Activated CD8-positive, alpha-beta memory T cell treated with anti-CD3 and anti-CD28 coated beads, Interleukin-2, amount 10 ng/mL, durations not matched to agents 7 days and 5 days (primary cell): ENCODE measurements at places on chromosomes 11 and 22.
A peak's percentile ranks its signal among the peaks of the same experiment; 100 is the strongest.

DNA sequence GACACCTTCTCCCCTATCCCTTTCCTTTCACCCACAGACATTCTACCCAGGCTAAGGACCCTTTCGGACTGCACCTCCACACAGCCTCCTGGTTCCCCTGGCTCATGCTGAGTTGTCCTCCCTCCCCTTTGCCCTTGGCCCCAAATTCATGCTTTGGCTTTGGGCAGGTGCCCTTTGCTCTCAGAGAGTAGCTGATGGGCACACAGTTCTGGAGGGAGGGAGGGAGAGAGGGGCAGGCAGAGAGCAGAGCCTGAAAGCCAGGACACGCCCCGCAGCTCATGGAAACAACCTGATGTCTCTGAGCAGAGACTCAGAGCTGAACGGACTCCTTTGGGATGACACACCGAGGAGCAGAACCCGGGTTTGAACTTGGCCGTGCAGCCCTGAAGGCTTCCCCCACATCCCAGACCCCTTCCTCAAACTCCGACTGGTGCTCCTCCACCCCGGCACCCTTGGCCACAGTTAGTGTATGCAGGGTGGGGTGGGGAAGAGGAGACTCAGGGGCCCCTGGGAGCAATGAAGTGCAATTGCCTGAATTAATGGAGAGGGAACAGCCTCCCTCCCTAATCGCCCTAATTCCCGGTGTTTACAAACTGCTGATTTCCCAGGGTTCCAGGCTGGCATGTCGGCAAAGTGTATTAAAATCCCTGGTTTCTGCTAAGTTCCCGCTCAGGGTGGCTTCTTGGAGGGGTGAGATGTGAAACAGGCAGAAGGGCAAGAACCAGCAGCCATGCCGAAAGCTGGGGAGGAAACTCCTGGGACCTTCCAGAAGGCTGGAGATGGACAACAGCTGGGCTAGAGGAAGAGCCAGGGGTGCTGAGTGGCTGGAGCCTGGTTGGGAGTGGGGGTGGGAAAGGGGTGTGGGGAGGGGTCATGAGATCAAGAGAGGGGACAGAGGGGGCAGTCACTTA is 71.2 kb upstream of the SHISAL1 start:
- DNase-seq, result no peak

GRCh38 chr22:49752598-49753091 is 75.0 kb downstream of the BRD1 start:
- peak; percentile 36 for DNase-seq

GRCh38 chr11:134754521-134755198 is 342.6 kb upstream of the B3GAT1 start:
- DNase-seq, result no peak

DNA sequence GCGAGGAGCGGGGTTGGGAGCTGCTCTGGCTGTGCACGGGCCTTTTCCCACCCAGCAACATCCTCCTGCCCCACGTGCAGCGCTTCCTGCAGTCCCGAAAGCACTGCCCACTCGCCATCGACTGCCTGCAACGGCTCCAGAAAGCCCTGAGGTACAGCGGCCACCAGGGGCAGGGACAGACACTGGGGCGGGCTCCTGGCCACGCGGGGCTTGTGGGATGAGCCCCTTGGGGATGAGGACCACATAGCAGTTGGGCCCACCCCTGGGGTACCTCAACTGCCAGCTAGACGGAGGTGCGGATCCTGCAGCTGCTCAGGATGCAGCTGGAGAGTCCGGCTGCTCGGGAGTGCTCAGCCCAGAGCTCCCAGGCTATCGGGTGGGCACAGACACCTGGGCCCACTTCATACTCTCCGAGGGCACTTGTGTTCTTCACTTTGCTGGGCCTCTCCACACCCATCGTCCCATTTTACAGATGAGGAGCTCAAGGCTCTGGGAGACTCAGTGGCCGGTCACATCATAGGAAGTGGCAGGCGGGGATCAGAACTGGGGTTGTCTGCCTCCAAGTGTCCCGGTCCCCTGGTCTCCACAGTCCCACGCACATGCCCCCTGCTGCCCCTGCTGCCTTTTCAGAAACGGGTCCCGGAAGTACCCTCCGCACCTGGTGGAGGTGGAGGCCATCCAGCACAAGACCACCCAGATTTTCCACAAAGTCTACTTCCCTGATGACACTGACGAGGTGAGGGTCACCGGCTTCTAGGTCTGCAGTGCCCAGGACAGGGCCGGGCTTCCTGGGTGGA is 77.6 kb downstream of the MYO7A start:
- DNase-seq, result no peak

- DNase-seq, result peak; percentile 12
Observed at GRCh38 chr22:48490500-48491411, 1336.9 kb downstream of the BRD1 start.

- peak; percentile 49 for DNase-seq
Observed at GRCh38 chr11:113730887-113731726, 25.0 kb upstream of the TMPRSS5 start.

- DNase-seq, result no peak
Observed at GRCh38 chr22:20424932-20425565, 12.6 kb downstream of the SCARF2 start.

GRCh38 chr11:76910620-76911414 is 50.1 kb downstream of the ACER3 start:
- no peak for DNase-seq

DNA sequence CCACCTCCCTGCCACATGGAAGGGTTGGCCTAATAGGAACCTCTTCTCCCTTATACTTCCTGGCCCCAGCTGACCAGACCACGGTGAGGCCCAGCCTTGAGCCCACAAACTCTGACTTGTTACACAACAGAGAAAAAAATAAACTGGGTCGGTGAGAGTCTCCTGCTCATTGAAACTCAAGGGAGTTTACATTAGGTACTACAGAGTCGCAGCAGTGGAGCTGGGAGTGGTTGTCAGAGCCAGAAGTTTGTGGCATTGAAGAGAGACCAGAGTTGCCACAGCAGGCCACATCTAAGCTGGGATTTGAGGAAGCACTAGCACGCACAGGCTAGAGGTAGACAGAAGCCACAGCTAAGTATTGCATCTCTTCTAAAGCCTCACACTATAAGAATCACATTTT is 296.2 kb downstream of the DDX10 start:
- DNase-seq, result no peak

GRCh38 chr11:7046474-7047175 is 26.3 kb downstream of the NLRP14 start:
- no peak for DNase-seq

DNA sequence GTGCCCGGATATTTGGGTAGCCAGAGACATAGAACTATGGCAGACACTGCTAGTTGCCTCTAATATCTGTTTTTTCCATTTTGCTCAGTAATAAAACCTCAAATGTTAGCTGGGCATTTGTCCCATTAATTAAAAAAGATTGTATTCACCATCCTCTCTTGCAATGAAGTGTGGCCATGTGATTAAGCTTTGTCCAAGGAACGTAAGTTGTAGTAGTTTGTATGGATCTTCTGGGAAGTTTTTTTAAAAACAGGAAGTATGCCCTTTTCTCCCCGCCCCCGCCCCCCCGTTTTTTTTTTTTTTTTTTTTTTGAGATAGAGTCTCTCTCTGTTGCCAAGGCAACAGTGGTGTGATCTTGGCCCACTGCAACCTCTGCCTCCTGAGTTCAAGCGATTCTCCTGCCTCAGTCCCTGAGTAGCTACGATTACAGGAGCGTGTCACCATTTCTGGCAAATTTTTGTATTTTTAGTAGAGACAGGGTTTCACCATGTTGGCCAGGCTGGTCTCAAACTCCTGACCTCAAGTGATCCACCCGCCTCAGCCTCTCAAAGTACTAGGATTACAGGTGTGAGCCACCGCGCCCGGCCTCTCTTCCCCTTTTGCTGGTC is 1.7 kb upstream of the TMEM135 start:
- DNase-seq, result no peak

- no peak for DNase-seq
Observed at GRCh38 chr11:88405853-88406252, 68.3 kb upstream of the CTSC start.

DNA sequence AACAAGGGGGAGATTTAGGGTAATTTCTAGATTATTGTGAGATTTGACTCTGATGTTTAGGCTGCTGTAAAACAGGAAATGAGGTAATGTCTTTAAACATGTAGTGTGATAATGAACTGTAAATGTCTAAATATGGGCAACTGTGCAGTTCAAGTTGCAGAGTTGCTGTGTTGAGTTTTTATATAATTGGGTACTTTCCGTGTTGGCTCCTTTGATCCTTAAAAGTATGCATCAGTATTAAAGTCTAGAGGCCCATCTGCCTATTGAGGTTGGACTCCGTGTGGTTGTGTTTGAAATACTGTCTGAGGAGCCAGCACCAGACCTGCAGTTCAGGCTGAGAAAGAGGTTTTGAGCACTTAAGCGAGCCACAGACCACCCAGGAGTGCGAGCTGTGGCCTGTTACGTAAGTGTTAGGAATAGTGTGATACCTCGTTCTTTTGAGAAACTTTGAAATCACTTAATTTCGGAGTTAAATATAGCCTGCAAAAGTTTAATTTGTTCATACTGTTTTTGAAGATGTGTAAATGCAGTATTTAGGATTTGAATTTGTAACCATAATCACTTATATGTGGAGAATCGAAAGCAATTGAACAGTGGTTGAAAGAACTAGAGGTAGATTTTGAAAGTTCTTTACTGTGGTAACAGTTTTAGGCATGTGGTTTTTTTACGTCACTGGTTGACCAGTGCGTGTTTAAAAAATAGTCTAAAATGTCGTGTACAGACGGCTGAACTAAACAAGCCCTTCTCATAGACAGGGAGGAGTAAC is 9.0 kb downstream of the FAM118A start:
- DNase-seq, result peak; percentile 86

GRCh38 chr11:118000067-118000849 is 14.1 kb downstream of the IL10RA start:
- no peak for DNase-seq

GRCh38 chr11:126114486-126115126 is 51.9 kb upstream of the CDON start:
- DNase-seq, result no peak

- peak; percentile 99 for DNase-seq
Observed at GRCh38 chr22:39519681-39520225, 609 bp upstream of the ATF4 start.

DNA sequence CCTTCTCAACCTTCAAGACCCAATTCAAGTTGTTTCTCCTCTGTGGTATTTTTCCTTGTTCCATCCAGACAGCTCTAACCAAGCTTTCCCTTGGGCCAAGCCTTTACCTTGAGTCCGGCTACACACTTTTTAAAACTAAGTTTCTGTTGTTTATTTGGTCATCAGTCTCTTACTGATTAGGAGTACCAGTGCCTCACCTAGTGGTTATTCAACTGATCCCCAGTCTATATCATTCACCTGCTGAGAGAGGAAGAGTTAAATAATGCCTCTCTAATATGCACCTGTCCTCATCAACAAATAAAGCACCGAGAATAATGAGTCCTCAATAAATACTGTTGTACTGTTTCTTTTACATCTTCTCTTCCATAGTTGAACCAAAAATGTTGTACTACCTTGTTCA is 160.8 kb downstream of the MSANTD4 start:
- DNase-seq, result no peak

DNA sequence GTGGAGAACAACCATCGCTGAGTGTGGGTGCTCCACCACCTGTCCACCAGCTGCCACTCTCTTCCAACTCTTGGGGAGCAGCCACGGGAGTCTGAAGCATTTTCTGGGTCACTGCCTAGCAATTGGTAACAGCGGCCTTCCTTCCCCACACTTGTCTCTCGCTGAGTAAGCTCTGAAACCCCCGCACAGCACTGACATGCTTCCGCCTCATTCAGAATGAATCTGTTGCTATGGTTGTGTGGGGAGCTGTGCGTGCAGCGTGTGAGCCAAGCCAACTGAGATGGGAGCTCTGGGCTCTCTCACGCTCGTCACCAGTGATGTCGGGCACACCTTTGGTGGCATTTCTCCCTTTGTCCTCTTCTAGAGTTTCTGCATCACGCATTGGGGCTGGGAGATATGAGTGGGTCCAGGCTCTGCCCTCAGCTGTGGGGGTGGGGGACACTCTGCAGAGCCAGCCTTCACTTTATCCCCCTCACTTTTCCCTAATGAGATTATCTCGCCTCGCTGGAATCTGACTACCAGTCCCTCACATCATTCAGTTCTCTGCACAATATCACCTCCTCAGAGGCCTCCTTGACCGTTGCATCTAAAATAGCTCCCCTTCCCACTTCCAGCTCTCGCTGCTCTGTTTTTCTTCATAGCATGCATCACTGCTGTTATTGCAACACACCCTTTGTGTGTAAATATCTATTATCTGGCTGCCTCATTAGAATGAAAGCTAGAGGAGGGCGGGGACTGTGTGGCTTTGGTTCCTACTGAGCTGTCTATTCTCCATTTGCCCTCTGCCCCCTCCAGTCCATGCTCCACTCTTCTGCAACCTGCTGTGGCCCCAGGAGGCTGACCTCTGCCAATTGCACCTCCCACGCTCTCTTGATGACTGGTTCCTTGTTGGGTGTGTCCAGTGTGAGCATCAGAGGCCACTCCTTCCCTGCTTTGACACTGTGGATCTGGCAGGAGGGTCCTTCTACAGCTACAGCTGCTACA is 569.9 kb upstream of the CADM1 start:
- no peak for DNase-seq

GRCh38 chr11:34850334-34850733 is 65.8 kb downstream of the APIP start:
- no peak for DNase-seq

DNA sequence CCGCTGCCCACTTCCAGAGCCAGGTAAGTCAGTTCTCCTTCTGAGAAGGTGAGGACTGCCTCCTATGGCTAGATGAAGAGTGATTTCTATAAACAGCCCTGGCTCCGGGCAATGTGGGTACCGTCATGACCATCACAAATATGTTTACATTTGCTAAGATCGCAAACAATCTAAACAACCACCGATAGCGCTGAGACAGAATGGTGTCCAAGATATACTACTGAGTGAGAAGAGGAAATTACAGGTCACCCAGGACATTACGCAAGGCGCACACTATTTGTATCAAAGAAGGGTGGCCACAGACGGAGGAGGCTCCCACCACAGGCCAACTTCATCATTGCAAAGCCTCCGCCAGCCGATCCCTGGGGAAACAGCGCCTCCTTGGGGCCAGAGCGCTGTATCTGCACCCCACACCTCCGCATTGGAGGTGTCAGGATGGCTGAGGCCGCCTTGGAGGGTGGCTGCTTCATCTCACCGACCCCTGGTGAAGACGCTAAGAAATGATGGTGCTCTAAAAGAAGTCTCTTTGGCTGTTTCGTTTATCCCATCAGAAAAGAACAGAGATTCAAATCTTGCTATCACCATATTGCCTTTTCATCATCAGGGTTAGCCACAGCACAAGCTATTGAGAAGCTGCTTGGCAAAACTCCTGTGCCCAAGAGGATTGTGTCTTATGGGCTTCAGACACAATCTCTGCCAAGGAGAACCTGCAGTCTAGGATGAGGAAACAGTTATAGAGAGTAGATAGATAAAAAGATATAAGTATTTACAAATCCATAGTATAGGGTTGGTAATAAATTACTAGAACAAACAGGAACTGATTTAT is 12.3 kb upstream of the ASRGL1 start:
- peak; percentile 82 for DNase-seq

- DNase-seq, result no peak
Observed at GRCh38 chr11:1560649-1561251, 11.3 kb downstream of the DUSP8 start.
